CD4-positive, alpha-beta T cell treated with Interleukin-4 for 1 hour (primary cell): ENCODE measurements at places on chromosomes 13 and 19.

DNA sequence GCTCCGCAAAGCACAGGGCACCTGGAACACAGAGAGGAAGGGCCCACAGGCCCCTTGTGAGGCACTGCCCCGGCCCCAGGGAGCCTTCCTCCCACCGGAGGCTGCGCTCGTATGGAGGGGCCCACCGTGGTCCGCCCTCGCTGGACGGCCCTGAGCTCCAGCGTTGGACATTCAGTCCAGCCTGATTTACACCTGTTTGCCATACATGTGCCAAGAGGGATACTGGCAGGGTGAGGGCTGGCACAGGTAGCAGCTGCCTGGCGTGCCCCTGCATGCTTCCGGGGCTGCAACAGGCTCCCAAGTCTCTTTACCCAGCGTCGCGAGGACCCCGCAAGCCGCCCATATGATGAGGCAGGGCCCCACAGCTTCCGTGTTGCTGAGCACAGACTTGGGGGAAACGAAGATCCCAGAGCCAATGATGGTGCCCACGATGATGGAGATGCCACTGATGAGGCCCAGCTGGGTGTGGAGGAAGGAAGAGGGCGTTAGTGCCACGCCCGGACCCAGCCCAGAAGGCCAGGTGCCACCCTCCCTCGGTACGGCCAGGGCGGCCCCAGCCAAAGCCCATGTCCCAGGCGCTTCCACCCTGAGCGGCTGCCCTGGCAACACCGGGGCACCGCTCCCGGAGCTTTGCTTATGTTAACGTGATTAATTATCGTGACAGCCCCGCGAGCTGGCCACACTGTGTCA is 5.1 kb downstream of the SLC7A9 start:
- DNase-seq = no peak

DNA sequence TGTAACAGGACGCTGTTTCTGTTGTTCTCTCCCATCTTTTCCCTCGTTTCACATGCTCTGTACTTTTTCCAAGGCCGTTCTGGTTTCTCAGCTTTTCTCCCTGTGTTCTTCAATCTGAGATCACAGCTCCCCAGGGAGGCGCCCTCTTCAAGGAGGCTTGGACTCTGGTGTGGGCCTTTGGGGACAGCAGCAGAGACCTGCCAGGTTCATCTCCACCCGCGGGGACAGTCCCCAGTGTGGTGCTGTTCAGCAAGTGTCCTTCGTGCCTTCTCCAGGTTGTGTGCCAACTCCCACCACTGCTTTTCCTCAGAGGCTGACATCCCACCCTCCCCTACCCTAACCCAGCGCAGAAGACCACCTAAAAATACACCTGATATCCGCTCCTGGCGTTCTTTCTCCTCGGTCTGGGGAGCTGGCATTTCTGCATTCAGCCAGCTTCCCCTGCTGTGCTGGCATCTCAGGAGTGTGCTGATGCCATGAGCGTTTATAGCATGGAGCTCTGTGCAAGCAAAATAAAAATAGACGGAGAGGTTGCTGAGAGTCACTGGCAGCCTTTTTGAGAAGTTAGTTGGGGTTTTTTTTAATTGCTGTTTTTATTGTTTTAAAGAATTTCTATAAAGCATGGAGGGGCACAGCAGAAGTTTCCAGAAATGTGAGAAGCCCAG is 149.4 kb downstream of the STK24 start:
- no peak for DNase-seq

DNA sequence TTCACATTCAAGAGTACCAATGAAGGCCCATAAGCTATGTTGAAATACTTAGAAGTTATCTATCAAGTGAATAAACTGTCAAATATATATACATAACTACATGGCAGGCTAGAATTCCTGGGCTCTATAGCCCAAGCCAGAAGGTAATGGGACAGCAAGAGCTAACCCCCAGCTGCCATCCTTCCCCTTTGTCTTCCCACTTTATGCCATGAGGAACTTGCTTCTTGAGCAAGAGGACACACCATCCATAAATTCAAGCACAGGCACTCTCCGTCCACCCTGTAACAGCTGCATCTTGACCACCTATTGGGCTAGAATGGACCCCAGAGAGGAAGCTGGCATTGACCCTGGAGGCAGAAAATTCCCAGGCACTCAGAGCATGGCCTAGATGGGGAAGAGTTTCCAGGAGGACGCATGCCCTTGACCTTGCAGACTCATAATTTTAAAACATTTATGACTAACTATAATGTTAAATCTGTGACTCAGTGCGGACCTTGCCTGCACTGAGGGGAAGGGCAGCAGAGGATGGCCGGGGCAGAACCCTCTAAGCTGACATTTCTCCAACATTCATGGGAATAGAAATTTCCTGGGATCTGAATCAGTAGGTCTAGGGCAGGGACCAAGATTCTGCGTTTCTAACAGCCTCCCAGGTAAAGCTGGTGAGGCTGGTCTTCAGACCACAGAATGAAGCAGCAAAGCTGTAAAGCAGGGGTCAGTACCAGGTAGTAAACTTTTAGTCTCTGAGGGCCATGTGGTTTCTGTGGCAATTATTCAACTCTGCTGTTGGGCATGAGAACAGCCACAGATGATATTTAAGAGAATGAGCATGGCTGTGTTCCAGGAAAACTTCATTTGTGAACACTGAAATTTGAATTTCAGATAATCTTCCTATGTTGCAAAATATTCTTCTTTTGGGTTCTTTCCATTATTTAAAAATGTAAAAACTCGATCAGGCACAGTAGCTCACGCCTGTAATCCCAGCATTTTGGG is 71.4 kb upstream of the CLDN10 start:
- no peak for DNase-seq

GRCh38 chr13:23934520-23934919 is 37.2 kb upstream of the C1QTNF9B start:
- no peak for DNase-seq

DNA sequence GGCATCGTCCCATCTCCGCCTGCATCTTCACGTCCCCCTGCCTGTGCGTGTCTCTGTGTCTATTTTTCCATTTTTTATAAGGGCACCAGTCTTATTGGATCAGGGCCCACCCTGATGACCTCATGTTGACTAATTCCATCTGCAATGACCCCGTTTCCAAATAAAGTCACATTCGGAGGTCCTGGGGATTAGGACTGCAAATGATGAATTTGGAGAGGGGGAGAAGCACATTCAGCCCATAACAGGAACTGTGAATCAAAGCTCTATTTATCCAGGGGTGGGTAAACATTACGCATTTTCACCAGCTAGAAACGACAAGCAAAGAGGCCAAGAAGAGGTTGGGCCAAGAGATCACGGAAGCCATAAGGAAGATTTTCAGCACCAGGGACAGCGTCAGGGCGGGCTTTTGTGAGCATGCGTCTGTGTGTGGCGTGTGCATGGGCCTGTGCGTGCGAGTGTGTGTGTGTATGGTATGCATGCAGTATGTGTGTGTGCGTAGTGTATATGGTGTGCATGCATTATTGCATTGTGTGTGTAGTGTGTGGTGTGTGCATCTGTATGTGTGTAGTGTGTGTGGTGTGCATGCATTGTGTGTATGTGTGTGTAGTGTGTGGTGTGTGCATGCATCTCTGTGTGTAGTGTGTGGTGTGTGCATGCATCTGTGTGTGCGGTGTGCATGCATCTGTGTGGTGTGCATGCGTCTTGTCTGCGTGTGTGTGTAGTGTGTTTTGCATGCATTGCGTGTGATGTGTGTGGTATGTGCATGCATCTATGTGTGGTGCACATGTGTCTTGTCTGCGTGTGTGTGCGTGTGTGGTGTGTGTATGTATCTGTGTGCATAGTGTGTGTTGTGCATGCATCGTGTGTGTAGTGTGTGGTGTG is 19.6 kb downstream of the CELF5 start:
- DNase-seq = no peak

- DNase-seq = no peak
Measured at GRCh38 chr19:57078802-57079201, 41.0 kb upstream of the USP29 start.

GRCh38 chr19:41144403-41144802 is 30.2 kb downstream of the CYP2F1 start:
- peak; percentile 89 for DNase-seq

DNA sequence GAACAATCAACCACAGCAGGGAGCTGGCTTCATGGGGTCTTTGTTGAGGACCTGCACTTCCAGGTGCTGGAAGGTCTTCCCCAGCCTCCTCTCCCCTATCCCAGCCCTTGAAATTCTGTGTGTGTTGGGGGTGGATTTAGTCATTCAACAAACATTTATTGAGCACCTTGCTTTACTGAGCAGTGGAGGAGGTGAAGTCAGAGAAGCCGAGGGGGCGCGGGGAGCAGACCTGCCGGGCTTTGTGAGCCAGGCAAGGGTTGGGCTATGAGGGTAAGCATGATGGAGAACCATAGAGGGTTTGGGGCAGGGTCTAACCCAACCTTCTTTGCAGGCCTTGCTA is 3.5 kb upstream of the C19orf85 start:
- no peak for DNase-seq

DNA sequence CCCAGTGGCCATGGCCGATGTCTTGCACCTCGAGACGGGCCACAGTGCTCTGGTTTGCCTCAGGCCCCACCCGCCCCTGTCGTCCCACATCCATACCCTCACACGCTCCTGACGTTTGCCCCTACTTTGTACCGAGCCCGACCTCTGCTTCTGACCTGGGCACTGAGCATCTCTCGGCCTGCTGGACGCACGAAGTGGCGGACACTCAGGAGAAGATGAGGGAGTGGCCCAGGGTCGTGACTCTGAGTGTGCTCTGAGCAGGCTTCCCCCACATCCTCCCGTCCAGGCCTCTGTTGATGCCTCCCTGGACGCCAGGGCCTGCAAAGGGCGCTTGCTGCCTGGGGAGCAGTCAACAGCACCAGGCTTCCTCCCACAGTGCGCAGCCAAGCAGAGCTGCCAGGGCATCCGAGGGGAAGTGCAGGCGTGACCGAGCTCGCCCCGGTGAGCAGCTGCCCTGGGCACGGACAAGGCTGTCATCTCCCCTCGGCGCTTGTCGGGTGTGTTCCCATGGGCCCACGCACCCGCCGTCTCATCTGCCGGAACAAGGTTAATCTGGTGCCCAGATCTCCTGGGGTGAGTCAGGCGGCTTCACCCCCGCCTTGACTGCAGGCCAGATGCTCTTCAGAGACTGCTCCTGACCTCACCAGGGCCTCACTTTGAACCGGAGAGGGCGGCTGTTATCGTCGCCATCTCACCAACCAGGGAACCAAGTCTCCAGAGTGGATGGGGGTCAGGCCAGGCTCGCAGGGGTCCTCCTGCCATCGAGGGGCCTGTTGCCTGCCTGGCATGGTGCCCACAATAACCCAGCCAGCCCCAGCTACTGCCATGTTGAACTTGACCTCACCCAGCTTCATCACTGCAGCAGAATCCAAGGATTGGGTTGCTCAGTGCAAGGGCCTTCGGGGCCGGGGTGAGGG is 27.2 kb downstream of the COMP start:
- no peak for DNase-seq

- no peak for DNase-seq
Measured at GRCh38 chr13:27500806-27501534, 50.6 kb upstream of the MTIF3 start.
